Mammary epithelial cell (primary cell): ENCODE measurements at places on chromosomes 1 and 21.

DNA sequence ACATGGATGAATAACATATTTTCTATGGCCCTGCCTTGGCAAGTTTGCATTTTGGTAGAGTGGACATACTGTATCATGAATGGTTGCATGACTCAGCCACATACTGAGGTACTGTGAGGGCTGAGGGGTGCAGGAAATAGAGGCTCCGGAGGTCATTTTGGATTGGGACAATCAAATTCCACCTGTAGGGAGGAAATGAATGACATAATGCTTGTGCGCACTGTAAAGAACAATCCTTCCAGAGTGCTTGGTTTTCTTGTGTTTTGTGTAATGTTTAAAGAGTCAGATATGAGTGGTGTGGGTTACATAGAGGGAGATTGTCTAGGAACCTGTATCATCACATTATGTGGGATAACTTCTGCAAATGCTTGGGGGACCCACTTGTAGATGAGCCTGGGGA lies 329.9 kb upstream of the PROX1 start:
- no peak for DNase-seq

- no peak for DNase-seq
Observed at GRCh38 chr1:195328102-195328501, 1280.1 kb downstream of the KCNT2 start.

DNA sequence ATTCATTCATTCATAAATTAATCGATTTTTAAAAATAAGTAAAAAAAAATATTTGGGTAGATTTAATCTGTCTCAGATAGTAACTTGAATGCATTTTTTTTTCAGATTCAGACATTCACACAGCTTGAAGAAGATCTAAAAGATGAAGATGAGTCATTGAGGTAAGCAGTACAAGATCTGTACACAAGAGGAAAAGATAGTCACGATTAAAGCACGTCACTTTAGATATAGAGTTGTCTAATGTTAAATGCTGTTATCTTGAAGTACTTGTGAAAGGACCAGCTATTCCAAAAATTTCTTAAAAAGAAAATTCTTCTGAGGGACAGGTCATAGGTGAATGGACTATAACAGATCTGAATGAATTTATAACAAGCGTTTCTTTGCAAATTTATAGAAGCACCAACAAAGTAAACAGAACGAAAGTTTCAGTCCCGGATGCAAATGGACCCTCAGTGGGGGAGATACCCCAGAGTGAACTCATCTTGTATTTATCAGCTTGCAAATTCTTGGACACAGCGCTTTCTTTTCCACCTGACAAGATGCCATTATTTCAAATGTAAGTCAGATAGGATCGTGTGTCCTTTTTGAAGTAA lies 31.2 kb upstream of the MORC3 start:
- peak; percentile 15 for DNase-seq

- DNase-seq = peak; percentile 53
Observed at GRCh38 chr1:221912230-221912629, 170.3 kb upstream of the DUSP10 start.

DNA sequence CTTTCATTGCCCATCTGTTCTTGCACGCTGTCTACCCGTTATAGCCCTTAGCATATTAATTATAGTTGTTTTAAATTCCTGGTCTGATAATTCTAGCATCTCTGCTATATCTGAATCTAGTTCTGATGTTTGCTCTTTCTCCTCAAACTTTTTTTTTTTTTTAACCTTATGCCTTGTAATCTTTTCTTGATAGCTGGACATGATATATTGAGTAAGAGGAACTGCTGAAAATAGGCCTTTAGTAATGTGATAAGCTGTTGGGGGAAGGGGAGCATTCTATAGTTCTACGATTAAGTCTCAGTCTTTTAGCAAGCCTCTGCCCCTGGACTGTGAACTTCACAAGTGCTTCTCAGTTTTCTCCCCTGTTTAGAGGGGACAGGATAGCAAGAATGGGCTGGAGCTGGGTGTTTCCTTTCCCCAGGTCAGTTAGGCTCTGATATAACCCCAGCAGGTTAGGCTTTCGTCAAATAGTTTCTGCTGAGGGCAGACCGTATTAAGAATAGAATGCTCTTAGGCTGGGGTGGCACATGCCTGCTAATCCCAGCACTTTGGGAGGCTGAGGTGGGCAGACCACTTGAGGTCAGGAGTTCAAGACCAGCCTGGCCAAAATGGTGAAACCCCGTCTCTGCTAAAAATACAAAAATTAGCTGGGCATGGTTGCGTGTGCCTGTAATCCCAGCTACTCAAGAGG lies 62.2 kb downstream of the ZFYVE9 start:
- DNase-seq = no peak

DNA sequence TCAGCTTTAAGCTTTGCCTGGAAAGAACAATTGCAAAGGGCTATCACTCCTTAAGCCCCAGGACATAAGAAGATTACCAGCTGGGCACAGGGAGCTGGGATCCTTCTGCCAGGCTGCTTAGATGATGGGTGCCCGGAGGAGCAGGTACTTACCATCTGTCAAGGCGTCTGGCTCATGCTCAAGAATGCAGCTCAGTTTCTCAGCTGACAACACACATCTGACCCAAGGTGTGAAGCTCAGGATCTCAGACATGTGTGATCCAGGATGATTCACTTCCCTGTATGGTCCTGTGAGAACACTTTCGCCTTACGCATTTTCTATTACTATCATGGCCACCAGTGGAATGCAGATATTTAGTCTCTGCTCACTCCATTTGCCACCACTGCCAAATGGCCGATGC lies 14.7 kb upstream of the DISC1 start:
- no peak for DNase-seq

DNA sequence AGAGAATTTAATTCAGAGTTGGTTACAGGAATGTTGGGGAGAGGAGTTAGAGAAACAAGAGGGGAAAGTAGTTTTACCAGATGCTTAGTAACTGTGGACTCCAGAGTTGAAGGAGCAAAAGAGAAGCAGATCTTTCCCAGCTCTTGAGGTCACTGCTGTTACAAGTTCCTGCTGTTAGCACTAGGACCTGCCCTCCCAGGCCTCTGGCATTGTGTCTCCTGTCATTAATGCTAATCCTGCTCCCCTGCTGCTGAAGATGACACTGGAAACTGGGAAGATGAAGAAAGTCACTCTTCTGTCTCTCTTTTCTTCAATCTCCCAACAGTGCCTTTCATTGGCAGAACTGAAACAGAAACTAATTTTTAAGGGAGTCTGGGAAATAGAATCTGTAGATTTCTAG lies 845.6 kb downstream of the ADGRL2 start:
- no peak for DNase-seq

DNA sequence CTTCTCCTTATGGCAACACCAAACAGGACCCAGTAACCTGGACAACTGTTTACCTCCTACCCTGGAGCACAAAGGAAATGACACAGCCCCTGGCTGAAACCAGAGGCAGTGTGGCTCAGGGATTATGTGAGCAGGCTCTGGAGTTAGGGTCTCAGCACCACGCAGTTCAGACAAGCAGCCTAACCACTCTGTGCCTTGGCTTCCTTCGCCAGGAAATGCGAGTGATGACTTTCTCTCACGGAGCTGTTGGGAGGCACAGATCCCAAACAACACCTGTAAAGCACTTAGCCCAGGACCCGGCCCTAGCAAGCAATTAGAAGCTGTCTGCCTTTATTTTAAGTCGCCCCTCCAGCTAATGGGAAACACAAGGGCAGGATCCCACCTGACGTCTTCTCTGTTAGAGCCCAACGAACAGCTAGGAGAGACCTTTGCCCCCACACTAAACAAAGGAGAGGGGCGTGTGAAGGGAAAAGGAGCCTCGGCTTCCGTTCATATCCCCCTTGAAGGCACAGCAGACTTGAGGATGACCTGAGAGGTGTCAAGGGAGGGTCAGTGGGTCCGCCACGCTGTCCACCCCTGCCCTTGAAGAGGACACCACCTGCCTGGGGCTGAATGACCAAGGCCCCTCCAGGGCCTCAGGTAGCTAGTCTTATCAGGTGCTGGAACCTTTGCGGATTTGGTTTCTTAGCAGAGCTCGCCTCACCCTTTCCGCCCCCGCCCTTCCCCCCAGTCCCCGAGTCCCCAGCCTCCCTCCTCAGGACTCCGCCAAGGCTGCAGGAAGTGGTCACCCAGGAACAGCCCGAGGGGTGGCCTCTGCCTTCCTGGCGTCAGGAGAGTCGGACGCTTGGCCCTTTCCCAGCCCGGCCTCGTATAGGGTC lies 860 bp downstream of the TMEM63A start:
- DNase-seq = peak; percentile 28

- DNase-seq = no peak
Observed at GRCh38 chr1:36885540-36886357, 148.6 kb downstream of the GRIK3 start.

DNA sequence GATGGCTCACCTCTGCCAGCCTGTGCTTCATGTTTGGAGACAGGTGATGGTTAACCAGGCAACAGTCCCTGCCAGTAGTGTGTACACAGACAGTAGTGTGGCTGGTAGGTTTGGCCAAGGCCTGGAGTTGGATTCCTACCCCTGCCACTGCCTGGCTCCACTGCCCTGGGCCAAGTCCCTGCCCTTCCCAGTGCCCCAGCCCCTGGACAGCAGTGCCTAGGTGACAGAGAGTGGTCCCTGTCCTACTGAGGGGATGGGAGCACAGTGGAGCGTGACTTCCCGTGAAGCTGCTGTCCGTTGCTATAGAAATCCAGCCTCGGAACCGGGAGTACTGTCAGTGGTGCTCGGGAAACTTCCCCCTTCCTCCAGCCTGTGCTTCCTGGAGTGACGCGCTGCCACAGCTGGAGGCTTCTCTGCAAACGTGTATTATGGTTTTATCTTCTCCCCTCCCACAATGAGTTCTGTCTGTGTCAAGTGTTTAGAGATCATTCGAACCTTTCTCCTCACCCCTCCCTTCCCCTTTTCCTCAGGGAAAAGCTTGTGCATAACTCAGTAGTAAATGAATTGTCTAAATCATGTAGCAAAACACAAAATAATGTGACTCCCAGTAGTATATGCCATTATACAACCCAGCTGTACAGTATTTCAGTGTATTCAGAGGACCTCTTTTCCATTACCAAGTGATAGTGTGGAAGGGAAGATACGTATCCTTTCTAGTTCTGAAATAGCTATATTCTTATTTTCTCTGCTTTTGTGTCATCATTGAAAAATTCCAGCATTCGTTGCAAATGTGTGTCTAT lies 73.4 kb downstream of the GALNT2 start:
- DNase-seq = no peak

DNA sequence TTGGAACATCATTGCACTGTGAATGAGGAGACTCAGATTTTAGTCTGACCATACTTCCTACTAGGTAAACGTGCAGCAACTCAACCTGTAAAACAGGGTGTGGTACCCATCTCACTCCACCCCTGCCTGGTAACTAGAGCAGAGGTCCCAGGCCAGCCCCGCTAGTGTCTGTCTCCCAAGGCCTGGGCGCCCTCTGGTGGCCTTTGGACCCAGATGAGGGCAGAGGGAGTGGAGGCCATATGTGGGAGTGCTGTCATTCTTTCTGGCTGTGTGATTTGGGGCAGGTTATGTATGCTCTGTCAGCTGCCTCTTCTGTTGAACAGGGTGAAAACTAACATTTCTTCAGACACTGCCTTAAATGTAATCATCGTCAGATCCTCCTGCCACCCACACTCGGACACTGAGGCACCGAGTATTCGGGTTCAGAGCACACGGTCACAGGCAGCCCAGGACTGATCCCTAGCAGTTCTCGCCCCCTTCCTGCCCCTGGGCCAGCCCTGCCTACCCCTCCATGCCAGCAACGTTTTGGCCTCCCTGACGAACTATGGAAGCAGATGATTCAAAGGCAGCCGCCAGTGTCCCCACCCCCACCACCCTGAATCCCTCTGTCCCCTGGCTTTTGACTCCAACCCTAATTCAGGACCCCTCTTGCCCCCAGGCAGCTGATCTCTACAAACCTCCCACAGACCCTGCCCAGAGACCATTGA lies 76.0 kb downstream of the CD247 start:
- DNase-seq = peak; percentile 73

- DNase-seq = no peak
Observed at GRCh38 chr1:230643908-230644307, 1.6 kb downstream of the COG2 start.

GRCh38 chr1:2195785-2196184 lies 1.2 kb upstream of the FAAP20 start:
- DNase-seq = no peak

DNA sequence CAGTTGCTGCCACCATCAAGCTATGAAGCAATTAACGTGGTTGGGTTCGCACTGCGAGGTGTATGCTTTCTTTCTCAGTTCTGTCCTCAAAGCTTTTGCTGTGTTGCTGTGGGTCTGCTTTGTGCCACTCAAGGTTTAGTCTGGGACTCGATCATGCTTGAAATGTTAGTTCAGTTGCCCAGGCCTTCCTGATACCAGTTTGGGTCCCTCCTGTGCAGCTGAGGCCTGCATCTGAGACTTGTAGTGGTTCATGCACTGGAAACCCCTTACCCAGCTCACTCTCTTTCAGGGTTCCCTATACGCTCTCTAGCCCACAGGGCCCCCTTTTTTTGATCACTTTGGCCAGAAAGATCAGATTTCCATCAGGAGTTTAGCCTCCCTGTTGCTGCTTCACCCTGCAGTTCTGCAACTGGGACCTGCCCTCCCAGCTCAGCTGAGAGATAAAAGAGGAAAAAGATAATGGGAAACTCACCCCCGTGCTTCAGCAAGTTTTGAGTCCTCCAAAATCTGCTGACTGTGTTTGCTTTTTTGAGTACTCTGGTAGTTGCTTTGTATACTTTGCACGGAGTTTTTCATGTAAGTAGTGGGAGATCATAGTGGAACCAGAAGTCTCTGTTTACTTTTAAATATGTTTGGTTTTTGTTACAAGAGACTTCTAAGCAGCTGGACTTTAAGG lies 317.0 kb downstream of the HHAT start:
- DNase-seq = no peak

GRCh38 chr1:155016231-155016831 lies 13.7 kb downstream of the ZBTB7B start:
- no peak for DNase-seq

GRCh38 chr21:32819694-32820093 lies 48.1 kb upstream of the PAXBP1 start:
- DNase-seq = no peak

DNA sequence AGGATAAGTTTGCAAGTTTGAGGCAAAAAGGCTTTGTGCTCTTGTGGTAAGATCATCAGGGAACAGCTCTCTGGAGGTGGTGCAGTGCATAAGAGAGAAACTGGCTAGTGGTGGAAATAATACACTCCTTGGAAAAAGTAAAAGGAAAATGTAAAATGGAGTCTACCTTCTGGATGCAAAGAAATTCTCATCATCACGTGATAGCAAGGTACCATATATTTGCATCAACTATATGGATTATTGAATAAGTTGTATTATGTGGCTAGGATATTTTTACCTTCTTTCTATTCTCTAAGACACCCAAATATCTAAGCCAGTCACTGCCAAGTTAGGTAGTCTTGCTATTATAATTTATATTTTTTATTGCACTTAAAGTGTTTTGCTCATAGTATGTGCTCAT lies 14.0 kb upstream of the LRRC7 start:
- DNase-seq = no peak

DNA sequence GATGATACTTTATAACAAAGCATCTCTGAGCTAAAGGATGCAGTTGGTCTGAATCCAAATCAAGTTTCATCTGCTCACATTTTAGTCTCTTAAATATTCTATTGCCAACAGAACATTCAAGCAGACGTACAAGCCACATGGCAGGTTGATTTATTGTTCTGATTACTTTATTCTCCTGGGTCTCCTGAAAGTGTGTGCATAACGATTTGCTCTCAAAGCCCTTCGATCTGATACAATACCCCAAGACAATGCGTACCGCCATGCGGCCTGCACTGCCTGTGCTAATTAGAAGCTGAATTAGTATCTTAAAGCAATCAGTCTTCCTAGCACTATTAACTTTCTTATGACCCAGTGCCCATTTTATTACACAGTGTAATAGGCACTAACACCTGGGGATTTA lies 56.9 kb downstream of the FHAD1 start:
- no peak for DNase-seq
